Right atrium auricular region (tissue), 2 donors: ENCODE measurements at places on chromosomes 2 and 18.

DNA sequence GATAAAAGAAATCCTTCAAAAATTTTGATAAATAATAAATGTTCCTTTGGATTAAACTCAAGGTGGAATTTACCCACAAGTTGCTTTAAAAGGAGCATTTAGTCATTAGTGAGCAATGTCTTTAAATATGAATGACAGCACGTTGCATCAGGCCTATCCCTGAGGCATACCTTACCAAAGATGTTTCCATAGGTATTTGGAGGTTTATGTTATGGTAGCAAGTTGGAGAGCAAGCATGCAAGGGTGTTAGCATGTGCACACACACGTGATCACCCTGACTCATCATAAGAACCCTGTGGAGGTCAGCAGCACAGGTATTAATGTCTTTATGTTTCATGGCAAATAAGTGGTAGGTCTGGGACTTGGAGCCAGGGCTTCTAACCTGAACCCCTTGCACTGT is 159.9 kb downstream of the ACTR3 start:
- no peak for DNase-seq

- no peak for DNase-seq
Measured at GRCh38 chr2:101958061-101958460, 33.7 kb upstream of the IL1R2 start.

GRCh38 chr2:84223191-84223590 is 235.9 kb downstream of the SUCLG1 start:
- no peak for DNase-seq

- DNase-seq: no peak
Measured at GRCh38 chr2:163602196-163602595, 133.6 kb downstream of the FIGN start.

DNA sequence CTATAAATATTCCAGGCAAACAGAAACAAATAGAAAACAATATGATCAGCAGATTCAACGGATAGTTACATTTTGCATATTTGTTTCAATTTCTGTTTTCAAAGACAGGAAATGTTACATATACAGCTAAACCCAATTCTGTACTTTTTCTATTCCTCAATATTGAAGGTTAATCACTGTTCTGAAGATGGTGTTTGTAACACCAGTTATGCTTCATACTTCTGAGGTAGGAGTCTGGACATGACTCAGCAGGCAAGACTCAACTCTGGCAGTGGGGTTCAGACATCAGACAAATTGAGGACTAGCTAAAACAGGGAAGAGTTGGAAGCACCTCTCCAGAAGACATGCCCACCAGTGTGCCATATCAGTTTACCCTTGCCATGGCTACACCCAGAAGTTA is 16.6 kb downstream of the SERPINB13 start:
- DNase-seq: no peak

- no peak for DNase-seq
Measured at GRCh38 chr2:33081691-33082090, 134.9 kb downstream of the LTBP1 start.

DNA sequence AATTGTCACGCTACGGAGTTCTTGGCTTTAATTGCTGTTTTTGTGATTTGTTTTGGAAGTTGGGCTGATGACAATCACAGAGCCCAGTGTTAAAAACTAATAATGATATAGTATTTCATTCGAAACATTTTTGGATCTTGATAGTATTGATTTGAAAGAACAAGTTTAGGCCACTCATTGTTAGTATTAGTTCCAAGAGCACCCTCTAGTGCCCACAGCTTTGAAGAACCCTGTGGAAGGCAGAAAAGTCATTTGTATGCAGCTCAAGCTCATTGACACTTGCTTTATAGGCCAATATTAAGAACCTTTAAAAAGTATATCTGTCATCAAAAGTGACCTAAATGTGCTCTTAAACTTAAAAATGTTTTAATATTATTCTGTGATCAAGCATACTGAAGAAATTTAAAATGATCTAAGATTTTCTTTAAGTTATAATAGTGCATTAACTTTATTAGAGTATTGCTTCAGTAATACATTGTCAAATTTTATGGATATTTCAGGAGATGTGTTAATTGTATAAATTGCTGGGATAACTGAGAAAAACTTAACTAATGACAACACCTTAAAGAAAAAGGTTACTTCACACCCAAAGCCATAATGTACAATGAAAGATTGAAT is 191.0 kb downstream of the GRB14 start:
- no peak for DNase-seq

GRCh38 chr18:78605255-78605654 is 374.4 kb upstream of the SALL3 start:
- no peak for DNase-seq

DNA sequence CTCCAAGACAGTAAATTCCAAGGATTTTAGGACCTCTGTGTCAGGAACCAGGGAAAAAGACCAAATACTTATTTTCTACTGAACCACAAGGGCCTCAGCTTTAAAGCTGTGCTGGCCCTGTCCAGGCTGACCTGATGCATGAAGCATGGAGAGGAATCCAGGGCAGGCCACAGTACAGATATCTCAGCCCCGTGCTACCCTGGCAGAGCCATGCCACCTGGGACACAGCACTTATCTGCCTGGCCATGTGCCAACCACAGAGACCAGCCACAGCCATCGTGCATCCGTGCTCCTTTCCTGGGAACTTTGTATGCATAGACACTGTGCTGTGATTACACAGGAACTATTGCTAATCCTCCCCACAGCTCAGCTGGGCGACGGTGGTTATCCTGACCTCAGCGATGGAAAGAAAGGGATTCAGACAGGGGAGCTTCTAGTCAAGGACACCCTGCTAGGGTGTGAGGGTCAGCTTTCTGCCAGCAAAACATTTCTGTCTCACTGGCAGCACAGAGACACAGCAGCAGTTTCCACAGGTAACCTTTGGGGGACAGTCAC is 687.4 kb upstream of the ID2 start:
- no peak for DNase-seq

GRCh38 chr2:201070948-201071478 is 458 bp downstream of the HYCC2 start:
- DNase-seq: no peak

DNA sequence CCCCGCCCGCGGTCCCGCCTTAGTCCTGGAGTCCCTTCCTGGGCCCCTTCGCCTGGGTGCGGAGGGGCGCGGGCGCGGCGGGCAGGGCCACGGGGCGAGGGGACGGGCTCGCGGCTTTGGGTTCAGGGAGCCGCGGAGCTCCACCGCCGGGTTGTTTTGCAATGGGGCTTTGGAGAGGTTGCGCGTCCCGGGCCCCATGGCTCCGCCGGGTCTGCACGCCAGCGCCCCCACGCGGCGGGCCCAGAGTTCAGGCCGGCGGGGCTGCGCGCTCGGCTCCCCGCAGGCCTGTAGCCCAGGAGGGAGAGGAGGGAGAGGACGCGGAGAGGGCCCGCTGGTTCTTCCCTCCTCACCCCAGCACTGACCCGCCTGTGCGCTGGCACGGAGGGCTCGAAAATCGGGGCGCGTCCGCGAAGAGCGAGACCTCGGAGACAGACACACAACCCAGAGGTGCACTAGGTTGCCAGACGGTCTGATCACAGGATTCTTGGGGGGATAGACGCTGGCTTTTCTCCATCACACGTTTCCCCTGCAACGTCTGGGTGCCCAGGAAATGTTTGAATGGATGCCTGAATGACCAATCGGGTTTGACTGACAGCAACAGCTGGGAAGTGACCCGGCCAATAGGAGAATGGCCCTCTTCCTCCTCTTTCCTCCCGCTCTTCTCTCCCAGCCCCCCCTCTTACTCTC is 4.9 kb upstream of the SIX2 start:
- no peak for DNase-seq

GRCh38 chr18:22254088-22254487 is 84.7 kb downstream of the GATA6 start:
- no peak for DNase-seq

GRCh38 chr2:149307014-149307413 is 23.4 kb upstream of the LYPD6 start:
- no peak for DNase-seq

DNA sequence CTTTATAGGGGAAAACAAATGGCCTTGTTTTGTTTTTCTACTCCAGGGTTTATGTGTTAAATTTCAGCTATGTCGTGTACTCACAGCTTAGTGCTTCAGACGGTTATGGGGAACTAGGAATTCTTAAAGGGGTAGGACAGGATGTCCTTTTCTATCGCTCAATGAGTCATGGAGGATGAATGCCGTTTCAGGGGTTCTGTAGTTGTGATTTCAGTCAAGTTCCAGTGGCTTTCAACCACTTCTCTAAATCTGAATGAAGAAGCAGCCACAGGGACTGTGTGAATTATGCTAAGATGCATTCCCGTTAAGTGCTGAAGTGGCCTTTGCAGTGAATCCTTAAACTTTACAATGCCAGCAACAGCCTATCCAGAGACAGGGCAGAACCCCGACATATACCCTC is 1231.7 kb upstream of the ZEB2 start:
- no peak for DNase-seq

- DNase-seq: peak; percentile 74
Measured at GRCh38 chr2:219571311-219572236, at the start of gene OBSL1. Gene OBSL1 (minus strand): TSS chr2:219571539. CDS start chr2:219571232, 307 bp downstream.

GRCh38 chr2:110120171-110121051 is 4.8 kb upstream of the MALL start:
- DNase-seq: no peak

- DNase-seq: peak; percentile 86
Measured at GRCh38 chr2:218397820-218398436, 1.7 kb upstream of the CTDSP1 start.

- DNase-seq: no peak
Measured at GRCh38 chr2:181426672-181427071, 30.5 kb upstream of the ITGA4 start.

GRCh38 chr2:48944956-48945355 is 189.4 kb upstream of the LHCGR start:
- no peak for DNase-seq

- no peak for DNase-seq
Measured at GRCh38 chr18:58183226-58183625, 139.2 kb downstream of the NEDD4L start.

GRCh38 chr2:233037078-233037477 is 4.6 kb downstream of the NEU2 start:
- DNase-seq: no peak

DNA sequence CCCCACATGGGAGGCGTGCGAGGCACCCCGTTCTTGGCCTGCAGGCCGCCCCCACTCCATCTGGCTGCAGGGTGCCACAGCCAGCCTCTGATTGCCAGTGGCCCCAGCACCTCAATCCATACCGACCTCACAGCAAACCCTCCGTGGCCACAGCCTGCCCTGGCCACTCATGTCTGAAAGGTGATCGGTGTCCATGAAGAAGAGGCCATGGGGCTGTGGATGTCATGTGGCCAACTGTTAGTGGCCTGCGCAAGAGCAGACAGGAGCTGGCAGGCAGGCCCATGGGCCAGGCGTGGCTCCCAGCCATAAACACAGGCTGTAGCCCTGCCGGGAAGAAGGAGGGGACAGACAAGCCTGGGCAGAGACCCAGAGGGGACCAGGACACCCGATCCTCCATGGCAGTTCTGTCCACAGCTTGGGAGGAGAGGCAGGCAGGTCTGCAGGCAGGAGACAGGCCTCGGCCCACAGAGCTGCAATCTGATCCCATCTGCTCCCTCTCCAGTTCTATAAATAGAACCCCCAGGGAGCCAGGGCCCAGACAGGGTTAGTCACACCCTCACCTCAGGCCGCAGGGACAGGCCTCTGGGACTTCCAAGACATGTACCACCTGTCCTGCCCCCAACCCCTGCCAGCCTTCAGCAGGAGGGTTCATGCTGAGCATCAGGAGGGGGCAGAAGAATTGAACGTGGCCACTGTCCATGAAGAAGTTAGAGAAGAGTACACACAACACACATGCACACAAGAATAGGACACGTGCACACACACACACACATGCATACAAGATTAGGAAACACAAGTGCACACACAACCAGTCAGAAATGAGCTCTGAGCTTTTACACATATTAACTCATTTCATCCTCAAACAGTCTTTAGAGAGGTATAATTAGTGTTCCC is 16.9 kb downstream of the STEAP3 start:
- no peak for DNase-seq

- DNase-seq: no peak
Measured at GRCh38 chr2:58202404-58202803, 38.7 kb downstream of the FANCL start.

GRCh38 chr2:36734304-36734703 is 37.8 kb downstream of the VIT start:
- no peak for DNase-seq

GRCh38 chr2:31238906-31239592 is 5.1 kb downstream of the EHD3 start:
- no peak for DNase-seq

DNA sequence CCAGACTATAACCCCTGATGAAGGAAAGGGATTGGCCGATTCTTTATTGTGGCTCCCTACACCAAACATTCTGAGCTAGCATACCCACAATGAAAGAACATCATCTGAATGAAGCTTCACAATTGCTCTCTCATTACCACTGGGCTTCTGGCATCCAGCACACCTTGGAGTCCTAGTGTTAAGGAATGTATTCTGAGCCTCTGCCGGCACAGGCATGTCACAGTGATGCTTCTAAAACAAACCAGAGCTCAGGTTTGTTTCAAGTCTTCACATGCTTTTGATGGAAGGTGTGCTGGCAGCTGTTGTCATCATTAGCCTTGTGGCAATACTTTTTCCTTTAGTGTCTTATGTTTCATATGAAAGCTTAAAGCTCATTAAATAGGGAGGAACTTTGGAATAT is 76.3 kb upstream of the RBBP8 start:
- no peak for DNase-seq

DNA sequence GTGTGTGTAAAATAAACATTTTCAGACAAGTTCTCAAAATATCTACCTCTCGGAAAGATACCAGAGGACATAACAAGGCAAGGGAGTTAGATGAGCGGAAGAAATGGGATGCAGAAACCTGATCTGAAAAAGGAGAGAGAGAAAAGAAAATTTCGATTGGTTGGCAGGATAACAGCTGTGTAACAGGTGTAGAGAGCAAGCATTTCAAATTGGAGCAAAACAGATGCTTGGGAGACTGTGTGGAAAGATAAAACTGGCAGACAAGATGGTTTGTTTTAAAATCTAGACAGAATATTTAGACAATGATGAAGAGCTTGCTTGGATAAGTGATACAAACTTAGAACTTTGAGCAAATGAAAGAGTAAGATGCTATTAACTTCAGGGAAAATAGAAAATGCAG is 20.2 kb downstream of the CHST9 start:
- no peak for DNase-seq

DNA sequence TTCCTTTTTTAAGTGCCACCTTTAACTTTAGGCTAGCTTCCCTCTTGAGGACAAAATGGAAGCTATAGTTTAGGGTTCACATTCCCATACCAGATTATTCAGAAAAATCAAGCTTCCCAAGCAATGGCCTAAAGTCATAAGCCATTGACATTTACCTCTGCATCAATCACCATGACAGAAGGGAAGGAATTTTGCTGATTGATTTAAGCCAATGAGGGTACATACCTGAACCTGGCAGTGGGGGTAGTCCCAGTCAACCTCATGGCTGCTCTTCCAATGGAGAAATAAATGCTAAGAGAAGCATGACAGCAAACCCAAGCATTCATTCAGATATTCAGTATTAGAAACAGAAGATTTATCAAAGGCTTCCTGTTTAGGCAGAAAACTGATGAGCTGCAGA is 128.4 kb upstream of the CREB1 start:
- DNase-seq: no peak

- DNase-seq: no peak
Measured at GRCh38 chr18:57328665-57329064, 23.7 kb upstream of the ST8SIA3 start.
